ENCODE measurements at places on chromosomes 12 and 14. TPM values are rescaled to one million over a fixed set of nuclear protein-coding genes. Genes with fewer than 3 reads are reported as not detected.

- no peaks in the 10 kb centered on the region for H3K27me3 ChIP-seq
- H3K4me1 ChIP-seq, result peaks cover 56% of the 10 kb centered on the region
- no peak overlapping the region for H3K4me3 ChIP-seq
- peak overlapping the region; percentile 82 for H3K27ac ChIP-seq
- peaks cover 46% of the 10 kb centered on the region for H3K36me3 ChIP-seq
These were observed 38.5 kb downstream of the EP400 start for GRCh38 chr12:131988054-131988796.

- no peak for DNase-seq
- no peaks in the 10 kb centered on the region for H3K27me3 ChIP-seq
- no peak overlapping the region for H3K4me3 ChIP-seq
- no peak overlapping the region for H3K27ac ChIP-seq
- H3K4me1 ChIP-seq, result no peaks in the 10 kb centered on the region
These were observed 650.0 kb upstream of the STXBP6 start for GRCh38 chr14:25699981-25700380.

GRCh38 chr12:120814203-120814902, 88.7 kb downstream of the ACADS start:
- H3K27ac ChIP-seq, result no peak overlapping the region
- H3K4me1 ChIP-seq, result no peaks in the 10 kb centered on the region
- no peak for DNase-seq
- no peaks in the 10 kb centered on the region for H3K27me3 ChIP-seq
- H3K36me3 ChIP-seq, result peaks cover 5% of the 10 kb centered on the region
- no peak overlapping the region for H3K4me3 ChIP-seq

DNA sequence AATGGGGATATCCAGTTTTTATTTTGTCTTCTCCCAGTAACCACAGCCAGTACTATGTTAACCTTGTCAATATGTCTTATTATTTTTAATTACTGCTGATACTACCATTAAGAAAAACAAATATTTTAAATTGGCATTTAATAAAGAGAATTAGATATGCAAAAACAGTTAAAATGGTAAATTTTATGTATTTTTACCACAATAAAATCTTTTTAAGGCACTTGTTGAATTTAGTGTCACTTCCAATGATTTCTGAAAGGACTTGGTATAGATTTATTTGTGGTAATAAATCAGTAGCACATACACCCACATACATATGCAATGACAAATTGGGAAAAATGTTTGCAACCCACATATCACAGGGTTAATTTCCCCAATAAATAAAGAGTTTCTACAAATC, 14.0 kb downstream of the CDKN1B start:
- no peaks in the 10 kb centered on the region for H3K36me3 ChIP-seq
- H3K27ac ChIP-seq, result no peak overlapping the region
- H3K27me3 ChIP-seq, result no peaks in the 10 kb centered on the region
- H3K4me3 ChIP-seq, result no peak overlapping the region
- peaks cover 11% of the 10 kb centered on the region for H3K4me1 ChIP-seq
- no peak for DNase-seq

Gene INHBC
- not detected for total RNA-seq
